ENCODE measurements at places on chromosomes 2 and 18.

GRCh38 chr2:86293612-86294011 lies 43.8 kb downstream of the REEP1 start:
- no peak for DNase-seq

DNA sequence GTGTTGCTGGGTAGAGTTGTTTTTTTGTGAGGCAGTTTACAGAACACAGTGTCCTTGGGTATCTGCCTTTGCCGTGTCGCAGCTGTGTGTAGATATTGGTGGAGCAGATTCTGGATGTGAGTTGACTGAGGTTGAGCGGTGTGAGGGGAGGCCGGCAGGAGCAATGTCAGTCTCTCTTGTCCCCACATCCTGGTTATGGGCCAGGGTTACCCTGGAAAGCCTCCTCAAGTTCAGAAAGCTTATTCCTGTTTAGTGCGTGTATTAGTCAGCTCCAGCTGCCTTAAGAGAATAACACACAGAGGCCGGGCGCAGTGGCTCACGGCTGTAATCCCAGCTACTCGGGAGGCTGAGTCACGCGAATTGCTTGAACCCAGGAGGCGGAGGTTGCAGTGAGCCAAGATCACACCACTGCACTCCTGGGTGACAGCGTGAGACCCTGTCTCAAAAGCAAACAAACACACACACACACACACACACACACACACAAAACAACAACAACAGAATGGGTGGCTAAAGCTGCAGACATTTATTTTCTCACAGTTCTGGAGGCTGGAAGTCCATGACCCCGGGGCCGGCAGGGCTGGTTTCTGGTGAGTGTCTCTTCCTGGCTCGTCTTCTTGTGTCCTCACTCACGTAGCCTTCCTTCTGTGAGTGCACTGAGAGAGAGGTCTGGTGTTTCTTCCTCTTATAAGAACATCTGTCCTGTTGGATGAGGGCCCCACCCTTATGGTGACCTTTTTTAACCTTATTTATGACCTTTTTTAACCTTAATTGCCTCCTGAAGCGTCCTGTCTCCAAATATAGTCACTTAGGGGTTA lies 5.1 kb downstream of the NCK2 start:
- DNase-seq = peak; percentile 53

- DNase-seq = no peak
These were observed 43.7 kb downstream of the COA5 start for GRCh38 chr2:98564541-98565132.

GRCh38 chr18:62486290-62486964 lies 36.4 kb upstream of the ZCCHC2 start:
- no peak for DNase-seq

DNA sequence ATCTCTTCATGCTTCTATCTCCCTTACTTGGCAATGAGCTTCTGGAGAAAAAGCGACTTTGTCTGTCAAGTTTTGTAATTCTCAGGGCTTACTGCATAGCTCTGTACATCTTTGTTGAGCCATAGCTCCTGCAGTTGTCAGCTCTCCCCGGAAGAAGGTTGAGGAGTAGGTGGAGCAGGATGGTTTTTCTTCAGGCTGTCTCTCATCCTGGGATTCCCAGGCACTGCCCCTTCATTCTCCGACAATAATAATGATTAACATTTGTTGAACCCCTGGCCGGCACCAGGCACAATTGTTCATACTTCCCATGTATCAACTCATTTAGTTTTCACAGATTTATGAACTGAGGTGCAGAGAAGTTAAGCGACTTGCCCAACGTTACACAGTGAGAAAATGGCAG lies 23.5 kb upstream of the RHOB start:
- DNase-seq = no peak

GRCh38 chr2:176732780-176733179 lies 463.5 kb downstream of the MTX2 start:
- DNase-seq = no peak

DNA sequence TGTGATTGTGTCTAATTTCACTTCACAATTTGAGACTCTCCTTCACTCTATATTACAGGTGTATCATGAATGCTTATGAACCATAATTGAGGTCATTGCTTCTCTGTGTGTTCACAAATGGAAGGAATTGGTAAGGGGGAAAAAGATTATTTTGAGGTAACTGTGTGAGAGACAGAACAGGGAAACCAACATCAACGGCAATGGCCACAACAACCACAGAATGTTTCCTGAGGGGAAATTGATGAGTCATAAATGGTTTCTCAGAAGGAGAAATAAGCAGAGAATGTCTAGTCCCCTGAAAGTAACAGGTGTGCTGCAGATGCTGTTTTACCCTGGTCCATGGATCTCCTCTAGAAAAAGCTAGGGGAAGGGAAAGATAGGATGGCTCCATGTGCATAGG lies 361.2 kb upstream of the GALNT5 start:
- DNase-seq = no peak

DNA sequence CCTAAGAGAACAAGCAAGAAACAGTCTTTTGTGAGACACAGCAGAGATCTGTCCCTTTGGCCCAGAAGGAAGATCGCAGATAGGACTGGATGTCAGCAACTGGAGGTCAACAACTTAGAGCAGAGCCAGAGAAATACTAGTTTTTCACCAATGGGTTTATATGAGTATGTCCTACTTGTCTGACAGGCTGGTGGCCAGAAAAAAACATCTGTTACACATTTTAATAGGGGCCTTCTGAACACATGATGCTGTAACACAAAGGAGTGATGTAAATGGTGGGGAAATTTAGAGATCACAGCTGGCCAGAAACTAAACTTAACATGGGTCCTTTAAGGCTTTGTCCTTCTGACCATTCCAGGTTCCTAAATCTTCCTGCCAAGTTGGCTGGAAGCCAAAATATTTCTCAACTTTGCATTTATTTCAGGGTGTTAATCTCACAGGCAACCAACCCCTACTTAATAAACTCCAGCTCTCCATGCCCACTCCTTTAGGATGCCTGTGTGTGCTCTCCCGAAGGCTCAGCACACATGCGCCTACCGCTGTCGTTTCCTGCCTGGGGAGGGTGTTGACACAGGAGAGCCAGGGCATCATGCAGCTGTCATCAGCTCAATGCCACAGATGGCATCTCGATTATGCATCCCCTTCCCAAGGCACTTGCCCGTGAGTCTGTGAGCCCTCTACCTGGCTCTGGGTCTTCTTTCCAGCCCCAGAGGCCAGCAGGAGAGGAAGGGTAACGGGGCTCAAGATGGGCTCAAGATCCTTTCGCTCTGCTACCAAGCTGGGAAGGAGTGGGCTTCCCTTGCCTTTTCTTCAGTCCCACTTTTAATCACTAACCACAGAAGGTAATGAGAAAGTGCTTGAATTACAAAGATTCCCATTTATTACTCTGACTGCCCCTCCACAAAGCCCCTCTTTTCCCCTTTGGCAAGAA lies 252.5 kb downstream of the ETAA1 start:
- DNase-seq = peak; percentile 33

- DNase-seq = no peak
These were observed 440.3 kb downstream of the NRXN1 start for GRCh38 chr2:50591642-50592041.

- no peak for DNase-seq
These were observed 1.1 kb downstream of the PUM2 start for GRCh38 chr2:20349513-20349921.

- DNase-seq = no peak
These were observed 6.9 kb upstream of the CTIF start for GRCh38 chr18:48531908-48532307.

DNA sequence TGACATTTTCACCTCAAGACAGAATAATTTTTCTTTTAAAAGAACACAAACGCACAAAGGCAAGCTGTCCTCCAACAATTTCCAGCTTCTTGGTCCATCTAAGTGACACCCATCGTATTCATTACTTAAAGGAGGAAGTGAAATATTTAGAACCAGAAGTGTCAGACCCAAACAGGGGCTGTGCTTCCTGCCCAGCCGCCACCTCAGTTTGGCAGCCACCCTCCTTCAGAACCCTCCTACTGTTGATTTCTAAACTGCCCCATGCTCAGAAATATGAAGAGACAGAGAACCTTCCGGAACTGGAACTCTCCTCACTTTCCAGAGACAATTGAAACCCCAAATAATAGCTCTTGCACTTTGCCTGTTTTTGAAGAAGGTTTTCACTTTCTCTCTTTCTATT lies 734.8 kb upstream of the SALL3 start:
- no peak for DNase-seq

DNA sequence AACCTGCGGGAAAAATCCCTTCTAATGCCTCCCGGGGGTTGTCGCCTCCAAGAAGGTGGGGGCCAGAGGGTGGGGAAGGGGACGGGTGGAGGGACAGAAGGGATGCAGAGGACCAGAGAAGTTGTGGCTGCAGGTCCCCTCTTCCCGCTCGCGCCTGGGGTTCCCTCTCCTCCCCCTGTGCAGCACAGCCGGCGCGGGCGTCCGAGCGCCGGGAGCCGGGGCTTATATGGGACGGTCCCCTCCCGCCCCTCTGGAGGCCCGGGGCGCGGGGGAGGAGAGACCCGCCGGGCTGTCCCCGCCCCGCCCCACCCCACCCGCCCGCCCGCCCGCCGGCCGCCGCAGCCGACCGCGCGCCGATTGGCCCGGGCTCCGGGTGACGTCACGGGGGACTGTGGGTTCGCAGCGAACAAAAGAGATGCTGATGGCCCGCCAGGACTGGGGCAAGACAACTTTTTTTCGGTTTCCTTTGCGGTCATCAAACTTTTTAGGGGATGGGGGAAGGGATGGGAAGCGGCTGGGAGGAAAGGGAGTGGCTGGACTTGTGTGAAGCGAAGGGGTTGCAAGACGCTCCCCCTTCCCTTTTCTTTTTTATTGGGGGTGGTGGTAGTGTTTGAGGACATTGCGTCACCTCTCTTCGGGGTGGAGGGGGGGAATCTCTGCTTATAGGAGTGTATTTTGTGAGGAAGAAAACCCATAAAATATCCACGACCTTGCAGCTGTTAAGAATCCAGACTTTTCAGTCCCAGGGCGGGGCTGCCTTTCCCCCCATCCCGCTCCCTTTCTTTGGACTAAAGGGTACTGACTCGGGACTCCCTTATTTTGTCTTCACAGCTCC lies at the start of gene FN1:
FN1 (minus strand) TSS at position 199 of the 835 bp plus-strand sequence. CDS start 266 bp downstream, outside the sequence.
- DNase-seq = peak; percentile 94

DNA sequence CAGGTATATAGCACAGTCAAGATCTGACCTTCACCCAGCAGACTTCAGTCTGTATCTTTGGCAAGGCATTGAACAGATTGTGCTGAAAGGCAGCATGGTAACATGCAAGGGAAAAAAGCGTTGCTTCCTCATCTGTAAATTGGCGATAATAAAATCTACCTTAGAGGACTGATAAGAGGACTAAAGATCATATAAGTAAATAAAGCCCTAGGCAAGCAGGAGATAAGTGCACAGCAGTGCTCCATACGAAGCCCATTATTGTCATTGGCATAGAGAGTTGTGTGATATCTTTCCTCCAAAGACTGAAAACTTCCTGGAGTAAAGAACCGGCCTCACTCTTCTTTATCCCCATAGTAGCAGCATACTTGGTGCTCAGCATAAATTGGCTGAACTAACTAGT lies 162.6 kb downstream of the ANKRD44 start:
- DNase-seq = no peak

DNA sequence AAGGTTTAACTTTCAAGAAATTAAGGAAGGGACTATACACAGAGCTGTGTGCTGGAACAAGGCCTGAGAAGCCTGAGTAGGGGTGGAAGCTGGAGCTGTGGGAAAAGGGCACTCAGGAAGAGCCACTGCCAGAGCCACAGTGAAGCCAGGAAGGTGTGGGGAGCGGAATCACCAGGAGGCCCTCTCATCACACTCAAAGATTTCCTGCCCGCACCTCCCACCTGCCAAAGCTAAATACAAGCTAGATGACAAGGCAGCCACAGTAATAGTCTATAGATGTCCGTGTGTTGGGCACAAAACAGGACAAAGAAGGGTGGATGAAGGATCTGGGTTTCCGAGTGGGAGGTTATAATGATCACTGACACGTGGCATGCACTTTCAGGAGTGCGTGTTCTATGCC lies 126.0 kb downstream of the ZNF532 start:
- DNase-seq = no peak

- no peak for DNase-seq
These were observed 7.0 kb upstream of the NDUFV2 start for GRCh38 chr18:9095297-9096006.

GRCh38 chr2:24435391-24436316 lies 55.4 kb upstream of the NCOA1 start:
- DNase-seq = peak; percentile 69

DNA sequence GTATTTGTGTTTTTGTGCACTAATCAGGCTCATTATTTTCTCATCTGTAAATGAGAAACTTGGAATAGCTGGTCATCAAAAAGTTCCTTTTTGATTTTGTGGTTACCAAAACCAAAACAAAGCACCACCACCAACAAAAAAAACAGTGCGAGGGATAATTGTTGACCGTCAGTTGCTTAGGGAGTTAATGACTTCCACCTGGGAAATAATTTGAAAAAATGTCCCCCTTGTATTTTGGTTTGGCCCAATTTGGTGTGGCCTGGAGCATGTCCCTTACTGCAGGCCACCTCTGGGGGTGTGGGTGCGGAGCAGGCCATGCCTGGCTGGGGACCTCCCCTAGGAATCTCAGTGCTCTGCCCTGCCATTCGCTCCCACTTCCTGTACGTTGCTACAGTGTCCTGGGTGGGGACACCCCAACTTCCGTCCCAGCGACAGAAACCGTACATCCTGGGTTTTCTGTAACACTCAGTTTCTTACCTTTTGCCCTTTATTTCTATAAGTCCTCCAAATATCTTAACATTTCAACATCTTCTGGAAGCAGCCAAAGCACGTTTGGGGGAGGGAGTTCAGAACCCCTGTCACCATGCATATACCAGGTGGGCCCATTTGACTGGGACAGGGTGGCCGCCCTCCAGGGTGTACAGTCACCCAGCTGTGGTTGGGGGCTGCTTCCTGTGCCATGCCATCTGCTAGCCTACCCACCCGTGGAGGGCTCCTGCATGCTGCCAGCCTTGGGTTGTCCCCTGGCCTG lies 31.3 kb downstream of the NCK2 start:
- no peak for DNase-seq

- DNase-seq = no peak
These were observed 13.6 kb downstream of the TMEM185B start for GRCh38 chr2:120209427-120210269.

DNA sequence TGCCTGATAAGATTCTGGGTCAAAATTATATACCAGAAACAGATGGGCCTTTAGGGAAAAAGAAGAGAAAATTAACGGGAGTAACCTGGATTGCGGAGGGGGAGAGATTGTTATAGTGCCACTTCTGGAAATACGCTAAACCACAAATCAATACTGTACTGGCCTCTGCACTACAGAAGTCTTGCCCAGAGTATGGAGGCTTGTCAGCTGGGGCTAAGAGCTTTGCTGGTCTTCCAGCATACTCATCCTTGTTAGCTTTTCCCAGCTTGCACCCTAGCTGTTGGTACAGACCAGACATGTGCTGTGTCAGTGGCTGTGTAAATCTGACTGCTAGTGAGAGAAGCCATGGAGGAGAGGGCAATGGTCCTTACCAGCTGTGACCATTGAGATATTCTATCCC lies 8.9 kb downstream of the AGBL5 start:
- DNase-seq = no peak

DNA sequence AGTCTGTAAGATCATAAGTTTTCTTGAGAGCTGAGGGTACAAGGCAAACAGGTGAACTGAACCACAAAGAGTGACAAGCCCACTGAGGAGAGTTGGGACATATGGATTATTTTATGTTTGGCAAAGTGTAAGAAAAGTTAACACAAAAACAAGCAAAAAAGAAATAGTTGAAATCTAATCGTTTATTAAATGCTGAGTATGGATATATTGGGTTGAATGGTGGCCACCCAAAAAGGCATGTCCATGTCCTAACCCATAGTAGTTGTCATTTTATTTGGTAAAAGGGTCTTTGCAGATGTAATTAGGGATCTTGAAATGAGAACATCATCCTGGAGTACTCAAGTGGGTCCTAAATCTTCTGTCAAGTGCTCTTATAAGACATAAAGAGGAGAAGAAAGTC lies 24.9 kb upstream of the TWIST2 start:
- no peak for DNase-seq

- no peak for DNase-seq
These were observed 12.9 kb upstream of the NABP1 start for GRCh38 chr2:191664823-191665677.
